ENCODE measurements at places on chromosomes 5 and 9.

- no peak for DNase-seq
Observed at GRCh38 chr9:121663591-121663990, 12.2 kb downstream of the DAB2IP start.

DNA sequence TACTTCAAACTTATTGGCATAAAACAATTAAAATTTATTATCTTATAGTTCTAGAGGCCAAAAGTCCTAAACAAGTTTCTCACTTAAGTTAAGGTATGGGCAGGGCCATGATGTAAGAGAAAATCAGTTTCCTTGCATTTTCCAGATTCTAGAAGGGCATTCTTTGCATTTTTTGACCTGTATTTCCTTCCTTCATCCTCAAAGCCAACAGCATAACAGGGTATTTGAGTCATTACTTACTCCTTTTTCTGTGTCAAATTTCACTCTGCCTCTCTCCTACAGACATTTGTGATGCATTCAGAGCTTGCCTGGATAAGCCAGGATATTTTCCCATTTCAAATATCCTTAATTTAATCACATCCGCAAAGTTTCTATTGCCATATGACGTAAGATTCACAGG lies 1499.0 kb downstream of the EFNA5 start:
- no peak for DNase-seq

- DNase-seq = no peak
Observed at GRCh38 chr5:169647566-169647965, 10.5 kb downstream of the DOCK2 start.

DNA sequence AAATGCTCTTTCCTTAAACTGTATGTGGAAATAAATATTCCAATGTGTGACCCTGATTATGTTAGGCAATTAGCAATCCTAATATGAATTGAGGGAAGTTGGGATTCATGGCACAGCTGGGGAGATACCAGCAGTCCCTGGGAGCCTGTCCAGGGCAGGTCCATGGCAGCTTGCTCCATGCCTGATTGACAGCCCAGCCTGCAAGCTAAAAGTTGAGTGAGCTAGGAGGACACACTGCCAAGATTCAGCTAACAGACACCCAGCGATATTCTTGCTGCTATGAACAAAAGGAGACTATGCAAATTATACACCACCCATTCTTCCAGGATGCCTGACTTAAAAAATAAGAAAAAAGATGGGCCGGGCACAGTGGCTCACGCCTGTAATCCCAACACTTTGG lies 6.2 kb downstream of the TGFBI start:
- DNase-seq = no peak

- no peak for DNase-seq
Observed at GRCh38 chr5:56686337-56687195, 128.8 kb upstream of the MAP3K1 start.

DNA sequence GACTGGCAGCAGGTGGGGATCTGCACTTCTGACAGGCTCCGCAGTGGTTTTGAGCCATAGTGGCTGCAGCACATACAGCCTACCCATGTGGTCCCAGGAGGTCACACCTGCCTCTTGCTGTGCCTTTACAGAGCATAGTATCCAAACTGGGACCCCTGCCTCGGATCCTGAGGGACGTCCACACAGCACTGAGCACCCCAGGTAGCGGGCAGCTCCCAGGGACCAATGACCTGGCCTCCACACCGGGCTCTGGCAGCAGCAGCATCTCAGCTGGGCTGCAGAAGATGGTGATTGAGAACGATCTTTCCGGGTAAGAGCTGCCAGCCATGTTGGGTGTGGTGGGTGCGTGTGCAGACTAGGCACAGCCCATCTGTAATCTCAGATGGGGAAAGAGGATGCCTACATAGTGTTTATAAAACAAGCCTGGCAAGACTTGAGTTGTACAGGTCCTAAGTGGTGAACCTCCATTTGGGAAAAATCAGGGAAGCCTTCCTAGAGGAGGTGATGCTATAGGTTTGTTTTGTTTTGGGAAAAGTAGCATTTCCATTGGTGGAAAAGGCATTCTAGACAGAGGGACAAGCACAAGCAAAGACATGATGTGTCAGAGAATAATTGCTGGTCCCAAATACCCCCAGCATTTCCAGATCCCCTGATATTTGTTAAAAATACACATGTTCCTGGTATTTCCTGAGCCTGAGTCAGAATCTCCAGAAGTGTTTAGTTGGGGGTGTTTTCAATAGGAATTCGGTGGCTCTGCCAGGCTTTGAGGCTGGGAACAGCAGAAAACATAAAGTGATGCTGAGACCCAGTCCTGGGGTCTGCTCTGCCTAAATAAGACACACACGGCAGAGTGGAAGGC lies 119.2 kb downstream of the DAB2IP start:
- no peak for DNase-seq

GRCh38 chr5:36523926-36524325 lies 82.5 kb upstream of the SLC1A3 start:
- no peak for DNase-seq

DNA sequence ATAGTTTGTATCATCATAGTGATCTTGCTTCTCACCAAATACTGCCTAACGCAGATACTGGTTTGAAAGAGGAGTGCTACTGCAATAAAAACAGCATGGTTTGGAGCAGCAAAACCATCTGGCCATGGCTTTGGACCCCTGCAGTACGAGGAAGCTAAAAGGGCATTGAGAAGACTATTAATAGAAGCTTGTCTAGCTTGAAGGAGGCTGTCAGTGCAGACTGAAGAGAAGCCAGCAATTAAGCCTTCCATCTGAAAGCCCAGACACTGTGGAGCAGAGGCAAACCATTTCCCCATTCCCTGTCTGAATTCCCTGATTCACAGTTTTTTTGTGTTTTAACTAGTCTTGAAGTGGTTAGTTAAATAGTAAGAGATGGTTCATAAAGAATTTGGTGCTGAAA lies 281.6 kb downstream of the PTPRD start:
- DNase-seq = no peak

- no peak for DNase-seq
Observed at GRCh38 chr5:59597690-59598546, 295.6 kb downstream of the PDE4D start.

DNA sequence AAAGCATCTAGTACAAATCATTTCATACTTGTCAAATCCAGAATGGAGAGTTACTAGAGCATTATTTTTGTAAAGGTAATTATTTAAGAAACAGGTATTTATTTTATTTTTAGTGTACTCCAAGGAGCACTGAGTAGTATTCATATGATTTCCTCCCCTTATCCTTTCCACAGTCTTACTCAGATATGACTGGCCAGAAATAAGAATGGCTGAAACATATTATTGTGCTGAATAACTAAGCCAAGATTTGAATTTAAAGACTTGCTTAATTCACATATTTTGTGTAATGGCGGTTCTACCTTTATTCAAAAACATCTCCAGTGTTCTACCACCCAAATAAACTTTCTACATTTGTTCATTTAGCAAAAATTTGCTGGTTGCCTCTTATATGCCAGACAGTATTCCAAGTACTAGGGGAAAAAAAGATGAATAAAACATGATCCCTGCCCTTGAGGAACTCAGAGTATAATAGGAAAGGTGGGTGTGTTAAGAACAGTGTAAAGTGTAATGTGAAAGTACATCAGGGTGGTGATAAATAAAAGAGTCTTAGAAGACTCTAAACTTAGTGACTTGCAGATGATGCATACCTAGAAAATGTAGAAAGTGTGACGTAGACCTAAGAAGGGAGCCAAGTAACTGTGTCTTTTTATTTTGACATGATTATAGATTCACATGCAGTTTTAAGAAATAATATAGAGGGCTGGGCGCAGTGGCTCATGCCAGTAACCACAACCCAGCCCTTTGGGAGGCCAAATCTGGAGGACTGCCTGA lies 110.4 kb upstream of the GRHPR start:
- no peak for DNase-seq

DNA sequence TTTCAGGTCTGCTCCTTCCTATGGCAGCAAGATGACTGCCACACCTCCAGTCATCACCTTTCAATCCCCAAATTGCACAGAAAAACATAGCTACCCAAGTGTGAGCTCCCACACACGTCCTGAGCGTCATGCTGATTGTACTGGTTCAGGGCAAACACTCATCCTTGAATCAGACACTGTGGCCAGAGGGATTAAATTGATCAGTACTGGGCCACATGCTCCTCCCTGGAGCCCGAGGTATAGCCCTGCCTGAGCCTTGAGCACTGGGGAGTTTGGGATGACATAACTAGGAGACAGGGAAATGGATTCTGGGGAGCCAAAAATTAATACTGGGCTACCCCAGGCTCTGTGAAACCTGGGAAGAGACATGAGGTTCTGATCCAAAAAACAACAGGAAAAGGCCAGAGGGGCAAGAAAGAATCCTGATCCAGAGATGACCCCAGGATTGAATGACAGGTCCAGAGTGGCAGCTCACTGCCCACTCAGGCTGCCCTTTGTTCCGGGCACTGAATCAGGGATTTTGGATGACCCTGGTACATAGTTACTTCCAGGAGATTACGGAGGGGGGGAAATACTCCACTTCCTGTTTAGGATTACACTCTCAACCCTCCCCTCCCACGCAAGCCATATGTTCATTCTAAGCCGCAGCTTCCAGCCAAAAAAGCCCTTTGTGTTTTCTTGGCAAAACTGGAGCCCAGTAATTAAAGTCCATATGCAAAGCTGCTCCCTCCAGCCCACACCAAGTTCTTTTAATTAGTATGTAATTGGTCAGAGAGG lies 141.6 kb upstream of the SPRY4 start:
- DNase-seq = no peak

DNA sequence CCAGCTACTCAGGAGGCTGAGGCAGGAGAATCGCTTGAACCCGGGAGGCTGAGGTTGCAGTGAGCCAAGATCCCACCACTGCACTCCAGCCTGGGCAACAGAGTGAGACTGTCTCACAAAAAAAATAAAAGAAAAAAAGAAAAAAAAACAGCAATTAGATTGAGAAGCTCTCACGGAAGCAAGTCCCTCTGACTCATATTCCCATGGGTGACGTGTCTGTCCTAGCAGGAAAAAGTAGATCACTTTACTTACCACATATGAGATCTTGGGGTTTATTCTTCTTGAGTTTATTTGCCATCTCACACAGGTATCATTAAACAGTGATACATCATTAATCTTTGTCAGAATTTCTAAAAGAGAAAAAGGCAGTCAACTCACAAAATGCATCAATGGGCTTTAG lies 62.6 kb downstream of the SUSD1 start:
- DNase-seq = no peak

GRCh38 chr5:2797981-2798380 lies 46.5 kb upstream of the IRX2 start:
- no peak for DNase-seq
